ENCODE measurements at places on chromosomes 7 and 10.

DNA sequence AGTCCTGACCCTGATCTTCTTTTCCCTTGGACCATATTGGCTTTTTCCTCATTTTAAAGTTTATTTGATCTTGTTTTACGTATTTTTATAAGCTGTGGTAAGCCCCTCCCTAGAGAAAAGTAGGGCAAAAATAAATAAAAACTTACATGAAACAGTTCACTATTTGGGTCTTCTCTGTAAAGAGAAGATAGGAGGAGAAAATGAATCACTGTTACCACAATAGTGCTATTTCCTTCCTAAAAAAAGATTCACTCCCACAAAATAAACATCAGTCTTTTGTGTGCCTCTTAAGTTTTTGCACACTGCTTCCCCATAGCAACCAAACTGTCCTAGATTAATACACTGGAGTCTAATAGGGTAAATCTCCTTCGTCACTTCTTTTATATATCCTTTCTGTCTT lies 1.4 kb upstream of the SVIL start:
- peak; percentile 44 for ATAC-seq

DNA sequence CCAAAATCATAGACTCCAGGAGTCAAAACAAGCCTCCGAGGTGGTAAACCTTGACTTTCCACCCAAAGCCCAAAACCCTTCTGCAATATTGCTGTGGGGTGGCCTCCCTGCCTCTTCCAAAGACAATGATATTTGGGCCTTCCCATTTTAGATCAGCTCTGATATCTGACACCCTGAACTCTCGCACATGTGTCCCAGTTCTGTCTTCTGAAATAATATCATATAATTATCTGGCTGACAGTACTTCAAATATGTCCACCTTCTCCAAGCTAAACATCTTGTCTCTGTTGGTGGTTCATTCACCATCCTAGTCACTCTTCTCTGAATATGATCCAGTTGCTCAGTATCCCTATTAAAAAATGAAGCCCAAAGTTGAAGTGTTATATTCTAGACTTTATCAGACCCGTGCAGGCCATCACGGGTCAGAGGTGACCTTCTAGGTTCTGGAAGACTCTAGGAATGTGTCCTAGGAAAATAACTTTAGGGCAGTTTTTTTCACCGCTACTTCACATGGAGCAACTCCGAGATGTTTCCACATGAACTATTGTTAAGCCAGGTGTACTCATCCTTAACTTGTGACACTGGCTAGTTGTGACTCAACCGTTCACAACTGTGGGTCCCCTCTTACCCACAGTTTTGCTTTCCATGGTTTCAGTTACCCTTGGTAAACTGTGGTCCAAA lies 6.3 kb downstream of the TECTB start:
- ATAC-seq = no peak

GRCh38 chr7:7694542-7694941 lies 23.9 kb downstream of the RPA3 start:
- no peak for ATAC-seq

DNA sequence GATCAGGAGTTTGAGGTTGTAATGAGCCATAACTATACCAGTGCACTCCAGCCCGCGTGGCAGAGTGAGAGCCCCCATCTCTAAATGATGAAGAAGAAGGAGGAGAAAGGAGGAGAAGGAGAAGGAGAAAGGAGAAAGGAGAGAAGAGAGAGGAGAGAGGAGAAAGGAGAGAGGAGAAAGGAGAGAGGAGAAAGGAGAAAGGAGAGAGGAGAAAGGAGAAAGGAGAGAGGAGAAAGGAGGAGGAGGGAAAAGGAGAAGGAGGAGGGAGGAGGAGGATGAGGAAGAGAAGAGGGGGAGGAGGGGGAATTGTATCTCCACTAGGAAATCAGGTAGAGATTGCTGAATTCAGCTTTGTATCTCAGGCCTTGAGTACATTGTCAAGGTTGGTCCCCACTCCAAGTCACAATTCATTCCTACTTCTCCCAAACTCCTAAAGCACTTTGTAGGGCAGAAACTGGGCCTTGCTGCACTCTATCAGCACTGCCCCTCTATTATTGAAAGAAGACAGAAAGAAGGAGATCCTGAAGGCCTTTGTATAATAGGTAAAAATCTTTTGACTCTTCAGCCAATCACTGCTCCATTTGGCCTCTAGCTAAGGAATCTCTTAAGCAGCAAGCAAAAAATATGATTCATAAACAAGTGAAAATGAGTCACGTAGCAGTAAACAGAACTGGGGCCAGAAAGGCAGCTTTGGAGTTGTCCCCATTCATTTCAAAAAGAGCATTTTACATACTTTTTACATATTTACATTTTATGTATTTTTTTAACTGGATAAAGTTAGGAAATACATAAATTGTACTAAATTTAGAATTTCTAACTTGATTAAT lies 178.0 kb downstream of the IMMP2L start:
- ATAC-seq = peak; percentile 38

GRCh38 chr7:129597672-129598071 lies 13.8 kb upstream of the NRF1 start:
- ATAC-seq = no peak

DNA sequence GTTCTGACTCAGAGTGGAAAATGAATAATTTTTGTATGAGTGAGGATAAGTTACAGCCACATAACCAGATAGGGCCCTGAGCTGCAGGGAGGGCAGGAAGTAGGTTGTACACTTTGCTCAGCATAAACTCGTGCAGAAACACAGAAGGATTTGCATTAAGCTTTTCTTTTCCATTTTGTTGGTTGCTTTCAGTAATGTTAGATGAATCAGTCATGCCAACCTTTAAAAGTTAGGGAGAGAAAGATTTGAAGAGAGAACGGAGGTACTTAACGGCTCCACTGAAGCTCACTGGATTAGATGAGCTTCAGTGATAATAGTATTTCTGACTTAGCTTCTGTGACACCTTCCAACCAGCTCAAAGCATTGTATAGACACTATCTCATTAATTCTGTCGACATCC lies 348.1 kb downstream of the GATA3 start:
- no peak for ATAC-seq

- no peak for ATAC-seq
Measured at GRCh38 chr7:16841681-16842080, 36.9 kb upstream of the AGR2 start.

GRCh38 chr10:97861924-97862323 lies 12.3 kb downstream of the GOLGA7B start:
- no peak for ATAC-seq

GRCh38 chr10:72932259-72933015 lies 22.2 kb downstream of the PLA2G12B start:
- ATAC-seq = no peak

GRCh38 chr10:123743441-123744223 lies 77.5 kb downstream of the GPR26 start:
- ATAC-seq = no peak

DNA sequence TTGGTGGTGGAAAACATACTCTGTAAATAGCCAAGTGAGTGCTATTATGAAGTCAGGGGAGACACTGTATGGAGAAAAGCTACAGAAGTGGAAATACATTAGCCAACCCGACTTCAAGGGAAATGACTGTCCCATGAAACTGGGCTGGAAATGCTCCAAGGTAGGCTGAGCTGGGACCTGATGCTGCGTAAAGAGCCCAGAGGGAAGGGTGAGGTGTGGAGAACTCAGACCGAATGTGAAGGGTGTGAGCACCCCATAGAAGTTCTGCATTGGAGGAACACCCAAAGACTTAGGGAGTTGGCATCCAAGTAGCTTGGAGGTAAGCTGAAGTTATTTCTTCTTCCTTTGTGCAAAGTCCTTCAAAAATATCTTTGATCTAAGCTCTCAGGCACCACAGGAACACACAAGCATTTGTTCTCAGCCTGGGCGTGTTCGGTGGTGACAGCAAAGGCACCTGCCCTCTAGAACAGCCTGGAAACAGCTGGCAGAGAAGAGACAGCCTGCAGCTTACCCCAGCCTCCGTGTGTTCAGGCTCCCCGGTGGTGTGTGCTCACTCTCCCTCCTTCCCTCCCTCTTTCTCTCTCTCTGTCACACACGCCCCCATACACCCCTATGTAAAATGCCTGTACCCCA lies 19.1 kb upstream of the GJD4 start:
- peak; percentile 91 for ATAC-seq

GRCh38 chr7:68173513-68173912 lies 1176.9 kb downstream of the TYW1 start:
- no peak for ATAC-seq

DNA sequence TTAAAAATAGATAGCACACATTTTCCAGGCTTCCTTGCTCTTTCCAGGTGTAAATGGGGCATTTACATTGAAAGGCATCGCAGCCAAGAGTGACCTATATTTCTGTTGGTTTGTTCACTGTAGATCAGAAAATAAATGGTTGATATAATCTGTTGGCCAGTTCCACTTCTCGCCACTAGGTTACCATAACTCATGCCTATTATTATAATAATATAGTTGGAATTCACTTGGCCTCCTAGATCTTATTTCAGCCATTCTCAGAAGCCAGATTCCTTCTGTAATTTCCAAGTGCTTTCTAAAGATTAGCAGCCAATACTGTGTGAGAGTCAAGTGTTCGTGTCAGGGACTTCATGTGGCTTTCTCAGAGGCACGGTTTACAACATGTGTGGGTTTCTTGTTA lies 179.5 kb downstream of the DNAH11 start:
- ATAC-seq = no peak

DNA sequence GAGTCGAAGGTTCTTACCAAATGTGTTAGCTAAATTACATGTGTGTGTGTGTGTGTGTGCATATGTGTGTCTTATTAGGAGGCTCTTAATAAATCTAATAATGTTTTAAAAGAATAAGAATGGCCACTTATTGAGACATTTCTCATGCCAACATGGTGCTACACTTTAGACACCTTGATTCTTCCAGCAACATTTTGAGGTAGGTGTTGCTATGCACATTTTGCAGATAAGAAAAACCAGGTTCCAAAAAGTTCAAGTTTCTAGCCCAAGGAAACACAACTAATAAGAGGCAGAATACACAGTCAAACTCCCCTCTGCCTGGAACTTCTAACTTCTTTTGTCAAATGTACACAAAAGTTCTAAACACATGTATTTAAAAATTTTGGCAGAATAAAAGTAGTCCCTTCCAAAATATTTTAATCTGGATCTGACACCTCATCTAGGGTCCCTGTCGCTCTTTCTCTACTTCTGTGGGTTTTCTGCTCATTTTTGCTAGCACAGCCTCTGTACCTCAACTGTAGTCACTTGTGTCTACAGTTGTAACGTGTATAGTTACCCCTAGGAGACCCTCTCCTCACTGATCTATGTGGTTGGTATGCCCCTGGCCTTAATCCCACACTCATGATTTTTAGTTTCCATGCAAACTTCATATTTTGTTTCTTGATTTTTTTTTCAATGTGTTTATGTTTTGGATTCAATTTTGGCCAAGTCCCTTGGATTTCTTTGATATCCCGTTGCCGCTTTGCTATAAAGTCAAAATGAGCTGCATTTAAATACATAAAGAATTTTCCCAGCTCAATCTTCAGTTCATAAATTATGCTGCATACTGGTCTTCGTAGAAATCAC lies 4.3 kb downstream of the ANKRD1 start:
- ATAC-seq = no peak

GRCh38 chr10:100340948-100341847 lies 5.8 kb upstream of the SCD start:
- no peak for ATAC-seq

- no peak for ATAC-seq
Measured at GRCh38 chr7:84324136-84324630, 129.6 kb upstream of the SEMA3A start.

- ATAC-seq = no peak
Measured at GRCh38 chr10:4914213-4914850, 48.9 kb upstream of the AKR1C1 start.

GRCh38 chr10:69696073-69696731 lies 66.2 kb downstream of the FAM241B start:
- ATAC-seq = peak; percentile 62

- no peak for ATAC-seq
Measured at GRCh38 chr10:110972231-110973134, 53.1 kb downstream of the SHOC2 start.

- ATAC-seq = no peak
Measured at GRCh38 chr7:122833888-122834570, 52.2 kb downstream of the CADPS2 start.

GRCh38 chr10:26690731-26691475 lies 6.6 kb upstream of the PDSS1 start:
- ATAC-seq = no peak

DNA sequence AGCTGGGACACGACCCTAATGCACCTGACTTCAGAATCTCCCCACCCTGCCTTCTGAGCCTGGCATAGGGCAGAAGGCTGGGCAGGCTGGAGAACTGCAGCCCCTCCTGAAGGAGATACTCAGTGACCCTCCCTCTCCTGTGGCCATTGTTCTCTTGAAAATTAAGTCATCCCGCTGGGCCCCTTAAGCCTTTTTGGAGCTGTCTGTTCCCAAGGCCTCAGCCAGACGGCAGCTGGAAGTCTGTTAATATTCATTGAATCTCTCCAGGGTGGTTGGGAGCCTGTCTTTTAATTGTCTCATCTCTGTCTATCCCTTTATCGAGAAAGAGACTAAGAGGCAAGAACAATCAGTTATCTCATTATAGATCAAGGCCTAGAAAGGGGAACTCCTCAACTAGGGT lies 118.1 kb upstream of the PCBD1 start:
- no peak for ATAC-seq

DNA sequence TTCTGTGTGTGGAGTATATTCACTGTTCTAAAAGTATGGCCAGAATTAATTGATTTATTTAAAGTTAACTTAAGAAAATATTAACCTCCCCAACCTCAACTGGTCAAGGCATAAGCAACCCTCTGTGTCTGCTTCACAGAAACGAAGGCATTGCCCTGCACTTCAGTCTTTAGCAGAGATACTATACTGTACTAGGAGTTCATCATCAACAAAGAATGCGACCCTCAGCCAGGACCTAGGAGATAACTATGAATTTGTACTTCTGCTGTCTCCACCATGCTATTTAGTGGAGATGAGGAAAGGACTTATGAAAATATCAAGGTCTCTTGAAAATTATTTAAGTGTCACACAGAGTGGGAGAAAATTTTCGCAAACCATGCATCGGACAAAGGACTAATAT lies 35.7 kb upstream of the SEMA3D start:
- ATAC-seq = no peak

DNA sequence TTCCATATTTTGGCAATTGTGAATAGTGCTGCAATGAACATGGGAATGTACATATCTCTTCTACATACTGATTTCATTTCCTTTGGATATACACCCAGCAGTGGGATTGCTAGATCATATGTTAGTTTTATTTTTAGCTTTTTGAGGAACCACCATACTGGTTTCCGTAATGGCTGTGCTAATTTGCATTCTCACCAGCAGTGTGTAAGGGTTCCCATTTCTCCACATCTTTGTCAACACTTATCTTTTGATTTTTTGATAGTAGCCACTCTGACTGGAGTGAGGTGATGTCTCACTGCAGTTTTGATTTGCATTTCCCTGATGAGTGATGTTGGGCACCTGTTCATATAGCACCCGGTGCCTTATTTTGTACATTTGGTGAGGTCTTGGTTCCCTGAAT lies 519.6 kb downstream of the REEP3 start:
- no peak for ATAC-seq

All from esophagus mucosa (tissue), 1 donor.